ENCODE measurements at places on chromosomes 12 and 14.

DNA sequence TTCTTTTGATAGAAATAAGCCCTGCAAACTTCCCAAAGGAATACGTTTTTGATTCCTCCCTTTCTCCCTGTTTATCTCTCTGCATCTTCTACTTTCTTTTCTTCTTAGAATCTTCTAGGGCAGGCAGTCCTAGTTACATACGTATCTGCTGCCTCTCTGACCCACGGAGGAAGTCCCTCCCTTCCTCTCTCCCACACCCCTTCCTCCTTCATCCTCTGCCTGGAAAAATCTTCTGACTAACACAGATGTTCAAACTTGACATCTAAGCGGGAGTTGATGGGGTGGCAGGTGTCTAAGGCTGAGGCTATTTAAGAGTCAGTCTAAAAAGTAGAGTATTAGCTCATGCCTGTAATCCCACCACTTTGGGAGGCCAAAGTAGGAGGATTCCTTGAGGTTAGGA, 88.6 kb downstream of the MAP1LC3B2 start:
- no peak for DNase-seq

DNA sequence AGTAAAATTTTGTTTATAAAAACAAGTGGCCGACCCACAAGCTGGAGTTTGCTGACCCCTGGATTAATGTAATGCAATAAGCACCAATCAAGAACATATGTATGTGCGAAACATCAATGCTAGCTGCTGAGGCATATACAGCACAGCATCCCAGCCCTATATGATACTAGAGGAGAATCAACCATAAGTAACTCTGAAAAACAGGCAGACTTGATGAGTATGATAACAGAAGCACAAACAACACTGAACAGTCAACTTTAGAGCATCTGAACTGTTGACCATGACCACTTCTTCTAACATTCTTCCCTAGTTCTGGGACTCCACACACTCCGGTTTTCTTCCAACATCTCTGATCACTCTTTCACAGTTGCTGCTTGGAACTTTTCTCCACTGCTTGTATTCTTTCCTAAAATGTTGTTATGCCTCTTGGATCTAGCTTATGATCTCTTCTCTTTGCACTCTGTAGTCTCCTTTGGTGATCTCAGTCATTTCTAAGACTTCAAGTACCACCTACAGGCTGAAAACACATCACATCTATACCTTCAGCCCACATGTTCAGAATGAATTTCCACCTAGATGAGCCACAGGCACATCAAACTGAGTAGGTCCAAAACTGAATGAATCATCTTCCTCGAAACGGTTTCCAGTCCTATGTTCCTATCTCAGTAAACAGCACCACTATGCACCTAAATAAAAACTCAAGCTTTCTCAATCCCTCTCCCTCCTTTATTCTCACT, 57.2 kb downstream of the STXBP6 start:
- DNase-seq: no peak

GRCh38 chr14:75989134-75989533, 3.6 kb downstream of the IFT43 start:
- DNase-seq: no peak

DNA sequence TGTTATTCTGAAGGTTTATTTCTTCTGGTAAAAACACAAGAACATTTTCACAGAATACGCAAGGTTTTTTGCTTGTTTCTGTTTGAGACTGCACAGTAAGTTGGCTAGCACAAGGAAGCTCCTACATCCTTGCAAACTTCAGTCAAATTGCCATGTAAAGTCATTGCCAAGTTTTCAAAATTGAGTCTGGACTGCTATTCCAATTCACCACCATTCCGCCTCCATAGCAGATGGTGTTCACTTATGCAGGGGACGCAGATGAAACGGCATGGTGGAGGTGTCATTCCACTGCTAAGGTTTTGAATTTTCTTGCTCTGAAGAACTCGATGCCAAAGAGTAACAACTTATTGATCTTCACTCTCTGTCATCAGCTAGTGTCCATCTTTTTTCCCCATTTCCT, 303.9 kb upstream of the SYT1 start:
- DNase-seq: no peak

- no peak for DNase-seq
Observed at GRCh38 chr14:25607192-25607591, 557.2 kb upstream of the STXBP6 start.

DNA sequence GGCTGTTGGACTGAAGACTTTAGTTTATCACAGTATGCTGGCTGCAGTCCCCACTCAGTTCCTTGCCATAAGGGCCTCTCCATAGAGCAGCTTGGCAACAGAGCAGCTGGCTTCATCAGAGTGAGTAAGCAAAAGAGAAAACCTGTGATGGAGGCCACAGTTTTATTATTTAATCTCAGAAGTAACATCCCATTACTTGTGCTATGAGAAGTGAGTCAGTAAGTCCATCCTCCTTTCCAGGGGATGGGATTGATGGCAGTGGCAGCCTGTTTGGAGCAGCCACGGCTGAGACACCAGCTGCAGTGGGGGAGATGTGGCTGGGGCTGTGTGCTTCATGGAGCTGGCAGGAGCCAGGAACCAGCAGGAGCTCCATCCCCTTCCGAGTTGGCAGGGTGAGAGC, 138.5 kb upstream of the SRRM4 start:
- DNase-seq: no peak

GRCh38 chr14:92037989-92038388, 1.9 kb downstream of the TRIP11 start:
- no peak for DNase-seq

DNA sequence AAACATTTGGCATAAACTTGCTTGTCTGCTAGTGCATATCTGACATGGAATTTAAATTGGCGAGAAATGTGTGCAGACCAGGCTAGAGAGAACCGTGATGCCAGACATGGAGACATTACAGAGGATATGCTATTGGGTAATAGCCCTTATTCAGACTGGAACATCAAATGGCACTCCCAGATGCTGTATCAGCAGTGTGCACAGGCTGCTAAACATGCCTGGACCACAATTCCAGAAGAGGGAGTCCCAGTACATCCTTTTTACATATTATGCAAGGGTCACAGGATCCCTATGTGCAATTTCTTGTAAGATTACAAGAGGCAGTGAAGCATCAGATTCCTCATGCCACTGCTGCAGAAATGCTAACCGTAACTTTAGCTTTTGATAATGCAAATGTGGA, 354.5 kb upstream of the FOXG1 start:
- DNase-seq: no peak

DNA sequence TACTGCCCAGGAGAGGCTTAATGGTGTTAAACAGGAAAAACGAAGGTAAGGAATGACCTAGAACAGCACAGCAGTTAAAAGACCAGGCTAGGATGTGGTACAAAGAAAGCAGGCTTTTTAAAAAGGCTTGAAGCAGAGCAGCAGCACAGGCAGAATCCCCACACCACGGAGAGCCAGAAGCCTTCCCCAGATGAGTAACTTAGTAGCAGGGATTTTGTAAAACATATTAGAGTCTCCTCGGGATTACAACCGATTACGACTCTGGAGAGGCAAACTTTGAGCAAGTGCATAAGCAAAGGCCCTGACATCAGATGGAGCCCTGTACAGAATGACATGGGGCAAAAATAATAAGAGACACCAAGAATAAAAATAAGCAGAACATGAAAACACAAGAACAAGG, 37.1 kb upstream of the DHRS4 start:
- no peak for DNase-seq

DNA sequence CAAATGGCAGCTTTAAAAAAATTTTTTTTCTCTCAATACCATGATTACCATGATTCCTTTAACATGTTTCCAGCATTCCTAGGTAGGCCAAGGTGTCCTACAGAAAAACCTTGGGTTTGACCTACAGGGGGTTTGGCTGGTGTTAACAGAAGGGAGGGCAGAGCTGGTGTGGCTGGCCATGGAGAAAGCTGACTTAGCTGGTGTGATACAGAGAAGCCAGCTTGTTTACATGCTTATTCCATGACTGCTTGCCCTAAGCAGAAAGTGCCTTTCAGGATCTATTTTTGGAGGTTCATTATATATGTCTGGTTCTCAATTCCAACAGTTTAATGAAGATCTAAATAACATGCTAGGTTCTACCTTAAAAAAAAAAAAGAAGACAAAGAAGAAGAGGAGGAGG, 68.6 kb downstream of the EEA1 start:
- DNase-seq: no peak

DNA sequence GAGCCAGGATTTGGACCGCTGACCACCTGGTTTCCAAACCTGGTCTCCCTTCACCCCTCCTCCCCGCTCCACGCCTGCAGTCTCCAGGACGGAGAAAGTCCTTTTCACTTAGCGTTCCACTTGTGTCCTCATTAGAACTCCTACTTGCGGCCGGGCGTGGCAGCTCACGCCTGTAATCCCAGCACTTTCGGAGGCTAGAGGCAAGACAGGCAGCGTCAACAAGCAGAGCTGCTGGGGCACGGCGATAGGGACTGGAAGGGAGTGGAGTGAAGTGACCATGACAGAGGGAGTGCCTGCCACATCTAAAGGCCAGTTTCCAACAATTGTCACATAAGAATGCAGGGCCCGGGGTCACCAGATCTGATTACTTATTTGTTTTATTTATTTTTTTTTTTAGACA, 132.5 kb upstream of the NCOR2 start:
- no peak for DNase-seq

- DNase-seq: no peak
Observed at GRCh38 chr12:69881771-69882170, 56.7 kb downstream of the MYRFL start.

- no peak for DNase-seq
Observed at GRCh38 chr12:97466621-97467020, 4.0 kb downstream of the RMST start.

- DNase-seq: no peak
Observed at GRCh38 chr14:94925416-94926173, 155.7 kb upstream of the GSC start.

GRCh38 chr12:11209113-11209512, 22.4 kb upstream of the TAS2R42 start:
- DNase-seq: no peak

DNA sequence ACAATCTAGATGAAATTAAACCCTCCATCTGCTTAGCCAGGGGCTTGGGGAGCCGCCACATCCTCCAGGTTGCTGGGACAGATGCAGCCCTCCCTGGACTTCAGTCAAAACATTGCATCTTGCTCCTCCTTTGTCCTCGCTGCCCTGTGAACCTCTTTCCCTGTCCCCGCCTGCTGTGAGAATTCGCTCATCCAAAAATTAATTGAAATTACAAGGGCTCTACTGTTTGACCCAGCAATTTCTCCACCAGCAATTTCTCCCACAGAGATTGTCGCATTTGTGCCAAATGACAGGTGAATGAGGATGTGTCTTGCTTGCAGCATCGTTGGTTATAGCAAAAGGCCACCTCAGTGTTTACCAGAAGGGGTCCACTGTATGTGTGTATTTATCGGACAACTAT, 5.0 kb upstream of the POP5 start:
- DNase-seq: no peak
